Activated CD4-positive, alpha-beta T cell treated with anti-CD3 and anti-CD28 coated beads, Interleukin-2, amount 10 ng/mL, durations not matched to agents 7 days and 5 days (primary cell): ENCODE measurements at places on chromosomes 5 and 9. TPM values are rescaled to one million over a fixed set of nuclear protein-coding genes. Genes with fewer than 3 reads are reported as not detected.
A peak's percentile ranks its signal among the peaks of the same experiment; 100 is the strongest.

GRCh38 chr9:9079473-9079872 lies 1279.9 kb upstream of the DMAC1 start:
- H3K27ac ChIP-seq: no peak overlapping the region
- DNase-seq: no peak
- no peaks in the 10 kb centered on the region for H3K27me3 ChIP-seq

DNA sequence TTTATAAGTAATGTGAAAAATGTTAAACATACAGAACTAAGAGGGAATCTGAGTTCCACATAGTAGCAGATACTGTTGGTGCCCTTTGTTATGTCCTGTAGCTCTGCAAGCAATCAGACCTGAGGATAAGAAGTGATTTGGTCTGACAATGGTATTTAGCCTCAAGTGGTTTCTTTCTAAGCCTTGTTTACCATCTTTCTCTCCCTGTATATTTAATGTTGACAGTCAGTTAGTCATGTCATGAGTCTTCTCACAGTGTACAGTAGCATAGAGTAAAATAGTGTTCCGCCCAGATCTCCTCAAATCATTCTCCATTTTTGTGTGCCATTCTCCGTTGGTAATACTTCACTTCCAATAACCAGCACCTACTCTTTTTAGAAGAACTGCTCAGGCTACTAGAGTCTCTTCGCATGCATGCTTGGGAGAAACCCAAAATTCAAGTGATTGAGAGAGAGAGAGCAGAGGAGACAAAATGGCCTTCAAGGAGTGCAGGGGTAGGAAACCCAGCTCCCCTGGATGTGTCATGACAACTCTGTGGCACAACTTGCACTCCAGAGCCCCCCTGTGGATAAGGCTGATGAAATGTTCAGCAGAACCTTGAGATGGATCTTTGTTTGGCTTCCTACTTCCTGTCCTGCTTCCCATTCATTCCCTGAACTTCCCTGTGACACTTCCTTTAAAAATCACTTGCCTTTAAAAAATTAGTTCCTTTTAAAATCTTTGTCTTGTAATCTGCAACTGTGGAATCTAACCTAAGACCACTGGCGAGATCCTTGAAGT lies 129.2 kb upstream of the FST start:
- no peaks in the 10 kb centered on the region for H3K36me3 ChIP-seq
- H3K4me1 ChIP-seq: no peaks in the 10 kb centered on the region
- no peak overlapping the region for H3K27ac ChIP-seq
- H3K4me3 ChIP-seq: no peak overlapping the region
- no peaks in the 10 kb centered on the region for H3K27me3 ChIP-seq

Gene TMEM171
- not detected for total RNA-seq

- peaks cover 47% of the 10 kb centered on the region for H3K36me3 ChIP-seq
- H3K27ac ChIP-seq: no peak overlapping the region
- DNase-seq: no peak
- H3K4me1 ChIP-seq: peaks cover 10% of the 10 kb centered on the region
- H3K27me3 ChIP-seq: no peaks in the 10 kb centered on the region
These were observed 4.8 kb downstream of the ORM2 start for GRCh38 chr9:114334490-114334889.

Gene LCN1
- total RNA-seq: not detected

GRCh38 chr9:86867804-86868313 lies 79.4 kb downstream of the GAS1 start:
- H3K27ac ChIP-seq: no peak overlapping the region
- H3K4me3 ChIP-seq: no peak overlapping the region
- H3K36me3 ChIP-seq: no peaks in the 10 kb centered on the region
- H3K27me3 ChIP-seq: peaks cover 5% of the 10 kb centered on the region

DNA sequence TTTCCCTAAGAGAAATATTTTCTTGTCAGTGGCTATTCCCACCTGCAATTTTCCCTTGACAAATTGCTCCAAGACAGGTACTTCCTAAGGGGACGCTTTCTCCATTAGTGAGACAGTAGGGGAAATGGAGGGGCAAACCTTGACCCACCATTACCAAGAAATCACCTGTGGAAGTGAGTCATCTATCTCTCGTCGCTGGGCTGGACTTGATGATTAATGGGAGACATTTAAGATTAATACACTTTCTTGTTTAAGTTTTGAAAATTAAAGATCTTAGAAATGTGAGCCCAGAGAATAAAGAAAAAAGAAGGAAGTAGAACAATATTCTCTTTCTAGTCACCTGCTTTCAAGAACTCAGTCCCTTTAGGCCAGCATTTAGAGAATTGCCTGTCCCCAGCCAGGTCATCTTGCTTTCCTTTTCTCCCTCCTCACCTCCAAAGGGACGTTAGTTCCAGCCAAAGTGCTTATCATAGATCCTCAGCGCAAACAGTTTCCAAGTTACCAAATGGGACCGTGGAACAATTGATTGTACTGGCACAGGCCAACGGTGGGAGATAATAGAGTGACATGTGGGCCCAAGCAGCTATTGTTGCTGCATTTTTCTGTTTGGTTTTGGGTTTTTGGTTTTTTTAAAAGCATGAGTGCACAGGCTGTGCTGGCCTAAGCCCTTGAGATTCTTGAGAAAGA lies 284.4 kb downstream of the ENC1 start:
- no peak for DNase-seq
- no peaks in the 10 kb centered on the region for H3K4me1 ChIP-seq
- no peak overlapping the region for H3K4me3 ChIP-seq
- H3K36me3 ChIP-seq: no peaks in the 10 kb centered on the region

Gene SLC23A1
- total RNA-seq: 0.75 TPM

Gene PCDHGB2
- total RNA-seq: 0.08 TPM

DNA sequence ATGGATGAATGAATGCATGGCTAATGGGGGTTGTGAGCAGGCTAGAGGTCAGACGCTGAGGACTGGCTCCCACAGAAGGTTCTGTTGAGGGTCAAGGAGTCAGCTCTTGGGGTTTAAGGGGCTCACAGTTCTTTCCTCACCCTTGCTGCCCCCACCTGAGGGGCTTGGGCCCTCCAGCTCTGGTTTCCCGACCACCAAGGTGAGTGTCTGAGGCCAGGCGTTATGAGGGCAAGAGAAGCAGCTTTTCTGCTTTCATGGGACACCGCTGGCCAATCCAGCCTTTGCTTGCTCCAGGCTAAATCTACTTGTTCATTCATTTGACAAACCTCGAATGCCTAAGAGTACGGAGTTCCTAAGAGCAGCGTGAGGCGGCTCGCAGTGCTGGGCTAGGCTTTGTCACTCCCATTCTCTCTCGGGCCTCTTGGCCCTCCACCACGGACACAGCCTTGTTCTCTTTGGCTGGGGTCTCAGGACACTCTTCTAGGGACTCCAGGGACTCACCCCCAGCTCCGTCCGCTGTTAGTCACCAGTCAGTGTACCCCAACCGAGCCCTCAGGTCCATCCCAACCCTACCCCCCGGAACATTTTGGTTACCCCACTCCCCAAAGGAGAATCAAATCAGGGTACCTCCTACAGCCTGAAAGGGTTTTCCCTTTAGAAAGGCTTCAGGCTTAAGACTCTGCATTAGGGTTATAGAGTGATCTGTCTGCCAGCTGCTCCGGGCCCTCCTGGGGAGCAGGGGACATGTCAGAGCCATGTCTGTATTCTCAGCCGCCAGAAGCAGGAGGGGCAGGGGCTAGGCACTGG lies 210.1 kb upstream of the MVB12B start:
- H3K4me1 ChIP-seq: no peaks in the 10 kb centered on the region
- H3K27me3 ChIP-seq: peaks cover 5% of the 10 kb centered on the region
- H3K27ac ChIP-seq: no peak overlapping the region
- DNase-seq: no peak
- H3K4me3 ChIP-seq: no peak overlapping the region
- no peaks in the 10 kb centered on the region for H3K36me3 ChIP-seq

Gene TSSK1B
- not detected for total RNA-seq

GRCh38 chr9:20725675-20726074 lies 41.6 kb downstream of the FOCAD start:
- H3K27ac ChIP-seq: peak overlapping the region; percentile 15
- no peaks in the 10 kb centered on the region for H3K27me3 ChIP-seq
- H3K4me3 ChIP-seq: peak overlapping the region; percentile 30
- DNase-seq: no peak

Gene TTC23L
- not detected for total RNA-seq

- no peak for DNase-seq
- peak overlapping the region; percentile 77 for H3K4me3 ChIP-seq
- H3K4me1 ChIP-seq: peaks cover 17% of the 10 kb centered on the region
- H3K27ac ChIP-seq: peak overlapping the region; percentile 83
- H3K36me3 ChIP-seq: no peaks in the 10 kb centered on the region
These were observed 681 bp downstream of the CPLANE1 start for GRCh38 chr5:37248421-37248969.

GRCh38 chr9:81092057-81092456 lies 597.3 kb downstream of the TLE1 start:
- H3K4me3 ChIP-seq: no peak overlapping the region
- H3K36me3 ChIP-seq: no peaks in the 10 kb centered on the region
- H3K27me3 ChIP-seq: no peaks in the 10 kb centered on the region

Gene IFNA7
- not detected for total RNA-seq

DNA sequence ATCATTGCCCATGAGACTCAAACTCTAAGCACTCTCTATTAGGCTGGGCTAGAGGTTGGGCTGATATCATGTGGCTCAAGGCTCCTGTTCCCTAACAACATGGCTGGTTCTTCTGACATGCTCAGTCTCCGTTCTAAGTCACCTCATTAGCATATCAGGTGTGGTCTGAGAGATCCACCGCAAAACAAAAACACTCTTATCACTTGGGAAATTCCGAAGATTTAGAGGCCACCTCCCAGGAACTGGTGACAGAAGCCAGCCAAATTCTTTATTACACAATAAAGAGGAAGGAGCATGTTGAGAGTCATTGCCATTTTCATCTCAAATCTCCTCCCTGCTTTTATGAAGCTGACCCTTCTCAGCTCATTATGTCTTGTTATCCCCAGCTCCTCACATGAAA lies 107.6 kb downstream of the MSX2 start:
- no peak for DNase-seq
- H3K4me1 ChIP-seq: no peaks in the 10 kb centered on the region

DNA sequence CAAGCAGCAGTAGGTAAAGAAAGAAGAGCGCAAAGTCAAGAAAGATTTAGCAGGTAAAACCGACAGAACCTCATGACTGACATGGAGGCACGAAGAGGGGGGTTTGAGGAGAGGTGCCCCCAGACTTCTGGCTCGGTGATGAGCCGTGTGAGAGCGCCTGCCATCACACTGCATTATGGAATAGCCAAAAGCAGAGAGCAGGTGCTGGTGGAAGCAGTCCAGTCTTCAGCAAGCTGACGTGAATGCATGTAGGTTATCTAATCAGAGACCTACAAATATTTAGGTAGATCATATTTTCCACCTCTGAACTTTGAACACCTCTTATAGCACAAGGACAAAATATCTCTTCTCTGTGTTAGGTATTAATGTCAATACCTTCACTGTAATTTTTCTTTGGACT lies 68.4 kb downstream of the RNF130 start:
- no peak for DNase-seq
- peaks cover 21% of the 10 kb centered on the region for H3K4me1 ChIP-seq
- H3K27ac ChIP-seq: no peak overlapping the region
- H3K4me3 ChIP-seq: no peak overlapping the region
- H3K27me3 ChIP-seq: no peaks in the 10 kb centered on the region

DNA sequence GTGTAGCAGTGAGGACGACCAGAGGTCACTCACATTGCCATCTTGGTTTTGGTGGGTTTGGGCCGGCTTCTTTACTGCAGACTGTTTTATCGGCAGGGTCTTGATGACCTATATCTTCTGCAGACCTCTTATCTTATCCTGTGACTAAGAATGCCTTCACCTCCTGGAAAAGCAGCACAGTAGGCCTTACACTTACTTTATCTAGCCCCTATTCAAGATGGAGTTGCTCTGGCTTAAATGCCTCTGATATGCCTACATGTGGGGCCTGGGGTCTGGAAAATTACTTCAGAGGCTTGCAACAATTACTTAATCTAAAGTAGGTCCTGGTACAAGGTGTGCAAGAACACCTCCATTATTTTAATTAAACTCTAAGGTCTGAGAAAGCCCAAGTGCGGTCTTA lies 86.9 kb upstream of the IL12B start:
- H3K27me3 ChIP-seq: peaks cover 8% of the 10 kb centered on the region
- H3K27ac ChIP-seq: no peak overlapping the region
- H3K4me1 ChIP-seq: peaks cover 26% of the 10 kb centered on the region
- no peak for DNase-seq
- no peak overlapping the region for H3K4me3 ChIP-seq

- peak; percentile 32 for DNase-seq
- no peaks in the 10 kb centered on the region for H3K36me3 ChIP-seq
- H3K4me1 ChIP-seq: peaks cover 3% of the 10 kb centered on the region
- peaks cover 8% of the 10 kb centered on the region for H3K27me3 ChIP-seq
- H3K4me3 ChIP-seq: no peak overlapping the region
- no peak overlapping the region for H3K27ac ChIP-seq
These were observed 68.7 kb upstream of the ZNF618 start for GRCh38 chr9:113807173-113808061.

Gene GFRA3
- 0.15 TPM for total RNA-seq

GRCh38 chr5:124057724-124058231 lies 545.8 kb downstream of the CSNK1G3 start:
- H3K36me3 ChIP-seq: no peaks in the 10 kb centered on the region
- no peak overlapping the region for H3K4me3 ChIP-seq
- H3K4me1 ChIP-seq: no peaks in the 10 kb centered on the region
- no peak overlapping the region for H3K27ac ChIP-seq

- peaks cover under 1% of the 10 kb centered on the region for H3K4me1 ChIP-seq
- no peaks in the 10 kb centered on the region for H3K36me3 ChIP-seq
- H3K27me3 ChIP-seq: no peaks in the 10 kb centered on the region
- peak overlapping the region; percentile 36 for H3K27ac ChIP-seq
These were observed 104.5 kb downstream of the RGS3 start for GRCh38 chr9:113568081-113568435.

Gene PCDHA5
- total RNA-seq: not detected

Gene LIX1
- not detected for total RNA-seq

Gene REEP2
- 0.62 TPM for total RNA-seq

DNA sequence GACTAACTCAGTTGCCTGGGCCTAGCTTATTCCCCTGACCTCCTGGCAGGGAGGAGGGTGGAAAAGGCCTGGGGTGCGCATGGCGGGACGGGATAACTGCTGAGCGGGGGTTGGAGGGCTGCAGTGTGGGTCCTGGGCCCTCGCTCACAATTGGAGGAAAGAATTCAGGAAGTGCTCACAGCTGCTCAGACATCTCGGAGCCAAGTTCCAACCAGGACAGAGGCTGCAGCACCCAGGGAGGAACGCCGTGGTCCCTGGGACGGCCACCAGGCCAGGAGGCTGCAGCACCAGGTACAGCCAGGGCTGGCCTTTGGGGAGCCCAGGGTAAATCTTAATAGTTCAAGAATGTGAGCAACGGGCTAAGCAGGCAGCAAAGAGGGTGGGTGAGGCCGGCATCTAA lies at the start of gene SPAAR:
TSS of gene SPAAR (plus strand) at position 217 of the 400 bp plus-strand sequence. CDS start 974 bp downstream, outside the sequence.
- H3K4me3 ChIP-seq: no peak within 1 kb of the TSS
- H3K36me3 ChIP-seq: peaks cover 1% of the 10 kb centered on the region
- peak within 1 kb of the TSS; percentile 97 for H3K27ac ChIP-seq

DNA sequence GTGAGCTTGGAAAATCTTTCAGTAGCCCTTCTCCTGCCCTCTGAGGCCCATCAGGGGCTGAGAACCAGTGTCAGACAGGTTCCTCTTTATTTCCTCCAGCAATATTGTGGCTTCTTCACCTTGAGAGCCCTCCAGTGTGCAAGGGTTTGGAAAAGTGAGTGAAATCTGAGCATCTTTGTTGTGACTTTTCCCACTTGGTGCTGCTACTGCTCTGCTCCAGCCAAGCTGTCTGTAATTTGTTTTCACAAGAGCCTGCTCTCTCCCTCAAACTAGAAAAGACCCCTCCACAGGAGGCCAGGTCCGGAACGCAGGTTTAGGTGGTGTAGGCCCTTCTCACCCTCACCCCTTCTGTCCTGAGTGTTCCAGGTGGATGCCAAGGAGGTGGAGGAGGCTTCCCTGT lies 57.4 kb upstream of the SPRY4 start:
- H3K4me1 ChIP-seq: peaks cover 12% of the 10 kb centered on the region
- no peak for DNase-seq
- no peak overlapping the region for H3K4me3 ChIP-seq
- H3K27me3 ChIP-seq: no peaks in the 10 kb centered on the region
- H3K36me3 ChIP-seq: no peaks in the 10 kb centered on the region
- no peak overlapping the region for H3K27ac ChIP-seq

Gene PCDHB10
- not detected for total RNA-seq

Gene CNTNAP3
- not detected for total RNA-seq
